GM12891 (cell line): ENCODE measurements at places on chromosomes 6 and 20.

DNA sequence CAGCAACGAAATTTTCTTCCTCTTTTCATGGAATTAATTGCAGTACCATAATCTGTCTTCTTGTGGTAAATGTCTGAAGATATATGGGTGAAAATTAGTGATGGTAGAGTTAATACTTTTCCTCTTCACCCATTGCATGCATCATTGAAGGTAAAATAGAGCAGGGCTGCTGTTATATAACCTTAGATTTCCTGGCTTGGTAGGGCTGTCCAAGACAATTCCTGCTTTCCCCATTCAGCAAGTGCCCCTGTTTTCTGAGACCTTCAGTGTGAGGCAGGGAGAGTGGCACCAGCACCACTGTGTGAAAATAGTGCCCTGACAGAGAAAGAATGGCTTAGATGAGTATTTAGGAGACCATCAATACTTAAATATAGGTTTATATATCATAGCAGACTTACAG, 202.0 kb downstream of the ZFAND3 start:
- no peak for DNase-seq

DNA sequence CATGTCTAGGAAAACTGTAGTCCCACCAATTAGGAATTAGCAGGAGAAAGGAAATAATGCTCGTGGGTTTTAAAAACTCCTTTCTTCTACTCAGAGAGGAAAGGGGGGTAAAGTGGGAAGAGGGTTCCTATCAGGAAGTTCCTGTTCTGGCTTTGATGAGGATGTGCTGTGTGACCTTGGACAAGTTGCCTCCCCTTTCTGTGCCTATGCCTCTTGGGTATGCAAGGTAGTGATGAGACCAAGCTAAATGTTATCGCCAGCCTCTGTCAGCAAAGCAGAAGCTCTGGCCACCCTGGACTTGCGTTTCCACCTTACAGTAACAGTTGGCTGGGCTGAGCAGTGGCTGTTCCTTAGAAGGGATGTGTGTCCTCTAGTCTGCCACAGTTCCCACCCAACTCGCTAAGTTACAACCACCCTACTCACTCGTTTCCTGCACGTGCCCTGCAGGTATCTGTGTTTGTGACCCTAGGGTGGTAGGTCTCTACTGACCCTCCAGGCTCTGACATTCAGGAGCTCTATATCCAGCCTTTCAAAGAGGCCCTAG, 110.0 kb downstream of the PREX1 start:
- DNase-seq, result no peak

DNA sequence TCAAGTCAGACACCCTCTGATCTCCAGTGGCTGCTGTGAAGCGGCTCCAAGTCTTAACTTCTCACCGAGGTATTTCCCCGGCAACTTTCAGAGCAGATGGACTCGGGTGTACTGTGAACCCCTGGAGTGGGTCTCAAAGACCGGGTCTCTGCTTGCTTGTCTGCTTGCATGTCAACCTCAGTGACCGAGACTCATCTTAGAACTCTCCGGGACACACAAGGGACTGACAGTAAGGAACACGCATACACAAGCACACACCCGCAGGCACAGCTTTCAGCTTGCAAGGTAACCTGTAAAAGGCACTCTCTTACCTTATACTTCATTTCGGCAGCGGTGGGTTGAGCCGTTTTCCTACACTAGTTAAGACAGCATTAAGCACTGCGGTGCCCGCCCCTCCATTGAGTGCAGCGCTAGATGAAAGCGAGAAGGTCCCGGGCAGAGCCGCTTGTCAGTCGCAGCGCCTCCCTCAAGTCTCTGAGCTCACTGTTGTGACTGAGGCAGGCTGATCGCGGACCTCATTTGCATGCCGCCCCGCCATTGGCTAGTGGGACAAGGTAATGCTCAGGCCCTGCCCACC, at the start of gene NEDD9:
Gene NEDD9 (minus strand): TSS at position 476 of the 577 bp plus-strand sequence. CDS start 153 bp downstream, at position 323.
- DNase-seq, result peak; percentile 82

GRCh38 chr20:4814696-4815252, 93.1 kb downstream of the PRND start:
- DNase-seq, result peak; percentile 47

DNA sequence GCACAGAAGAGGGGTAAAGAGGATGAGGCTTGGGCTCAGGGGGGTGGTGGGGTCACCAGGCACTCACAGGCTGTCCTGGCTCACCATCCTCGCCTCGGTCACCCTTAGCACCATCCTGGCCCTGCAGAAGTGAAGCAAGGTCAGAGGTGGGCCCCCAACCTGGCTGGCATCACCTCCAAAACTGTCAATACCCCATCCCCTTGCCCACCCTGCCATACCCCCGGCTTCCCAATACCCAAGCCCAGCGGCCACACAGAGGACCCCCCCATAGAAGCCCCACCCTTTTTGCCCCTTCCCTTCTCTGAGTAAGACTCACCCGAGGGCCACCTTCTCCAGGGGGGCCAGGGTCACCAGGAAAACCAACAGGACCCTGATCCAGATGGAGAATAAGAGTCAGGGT, 23.6 kb downstream of the COL11A2 start:
- DNase-seq, result no peak

DNA sequence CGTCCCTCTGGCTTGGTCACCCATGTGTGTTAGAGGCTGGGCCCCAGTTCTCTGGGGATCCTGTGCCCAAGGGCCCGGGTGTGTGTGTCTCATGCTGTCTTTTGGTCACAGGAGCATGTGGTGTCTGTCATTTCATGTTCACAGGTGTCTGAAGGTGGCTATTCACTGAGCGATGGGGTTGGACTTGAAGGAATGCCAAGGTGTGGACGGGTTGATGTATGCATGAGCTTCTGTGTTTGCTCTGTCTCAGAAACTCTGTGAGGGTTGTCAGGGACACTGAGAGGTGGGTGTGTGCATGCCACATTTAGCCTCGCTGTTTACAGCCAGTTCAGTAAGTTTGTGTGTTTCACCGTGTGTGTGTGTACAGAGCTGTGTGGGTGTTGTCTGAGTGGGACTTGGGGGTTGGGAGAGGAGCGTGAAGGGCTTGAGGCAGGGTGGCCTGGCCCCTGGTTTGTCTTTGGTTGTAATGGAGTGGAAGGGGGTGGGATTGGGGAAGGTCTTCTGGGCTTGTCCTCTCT, 1.2 kb downstream of the DDR1 start:
- no peak for DNase-seq

DNA sequence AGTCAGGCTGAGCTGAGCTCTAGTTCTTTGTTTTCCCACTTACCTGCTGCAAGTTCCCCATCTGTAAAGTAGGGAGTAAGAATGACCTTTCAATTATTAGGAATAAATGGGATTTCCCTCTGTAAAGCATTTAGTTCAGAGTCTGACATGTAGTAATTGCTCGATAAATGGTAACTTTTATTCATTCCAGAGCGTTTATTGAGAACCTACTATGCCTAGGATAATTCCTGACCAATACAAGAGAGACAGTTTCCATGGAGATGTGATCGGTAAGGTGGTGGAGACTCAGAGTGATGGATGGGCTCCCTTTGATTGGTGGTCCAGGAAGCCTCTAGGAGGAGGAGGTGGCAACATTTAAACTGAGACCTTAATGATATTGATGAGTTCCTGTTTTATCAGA, 5.6 kb downstream of the PLEKHG1 start:
- no peak for DNase-seq

DNA sequence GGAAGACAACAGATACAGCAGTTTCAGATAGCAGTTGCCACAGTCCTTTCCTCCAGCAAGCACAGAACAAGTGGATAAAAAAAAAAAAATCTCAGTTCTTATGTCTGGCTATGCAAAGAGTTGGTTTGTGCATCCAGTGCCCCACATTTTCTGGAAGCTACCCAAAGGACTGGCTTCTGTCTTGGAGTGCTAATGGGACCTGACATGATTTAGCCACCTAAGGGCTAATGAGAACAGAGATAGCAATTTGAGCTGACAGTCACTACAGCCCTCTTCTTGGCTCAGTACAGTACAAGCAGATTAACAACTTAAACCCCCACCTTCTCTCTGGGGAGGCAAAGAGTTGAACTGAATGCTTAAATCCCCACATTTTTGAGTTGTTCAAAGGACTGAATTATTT, 976.8 kb downstream of the TBC1D32 start:
- no peak for DNase-seq

- no peak for DNase-seq
These were observed 12.6 kb upstream of the GNMT start for GRCh38 chr6:42947950-42948349.

- no peak for DNase-seq
These were observed 47.2 kb downstream of the GABRR2 start for GRCh38 chr6:89267918-89268317.

DNA sequence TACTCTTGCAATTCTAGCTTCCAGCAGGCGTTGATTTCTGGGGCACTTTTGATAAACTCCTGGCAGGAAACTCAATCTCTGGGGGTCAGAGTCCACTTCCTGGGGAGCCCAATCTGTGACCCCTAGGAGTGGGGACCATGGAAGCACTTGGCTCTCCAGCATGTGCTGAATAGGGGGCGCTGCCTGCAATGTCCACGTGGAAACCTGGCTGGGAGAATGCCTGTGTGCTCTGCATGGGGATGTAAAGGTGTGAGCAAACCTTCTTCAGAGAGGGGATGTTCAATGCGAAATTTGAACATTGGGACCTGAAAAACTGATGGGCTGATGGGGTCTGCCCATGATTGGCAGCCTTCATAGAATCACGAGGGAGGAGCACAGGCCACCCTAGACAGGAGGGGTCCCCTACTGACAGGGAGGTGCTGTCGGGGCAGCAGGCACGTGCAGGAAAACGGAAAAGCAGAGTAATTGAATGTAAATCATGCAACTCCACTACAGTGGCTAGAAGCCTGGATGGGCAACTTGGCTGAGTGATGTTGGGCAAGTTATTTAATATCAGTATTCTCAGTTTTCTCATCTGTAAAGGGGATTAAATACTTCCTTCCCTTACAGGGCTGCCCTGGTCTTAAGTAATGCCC, 47.8 kb downstream of the CEP43 start:
- DNase-seq, result no peak

- no peak for DNase-seq
These were observed 61.2 kb downstream of the GFOD1 start for GRCh38 chr6:13425943-13426931.

GRCh38 chr6:123638865-123639264, 2.1 kb upstream of the TRDN start:
- DNase-seq, result no peak

DNA sequence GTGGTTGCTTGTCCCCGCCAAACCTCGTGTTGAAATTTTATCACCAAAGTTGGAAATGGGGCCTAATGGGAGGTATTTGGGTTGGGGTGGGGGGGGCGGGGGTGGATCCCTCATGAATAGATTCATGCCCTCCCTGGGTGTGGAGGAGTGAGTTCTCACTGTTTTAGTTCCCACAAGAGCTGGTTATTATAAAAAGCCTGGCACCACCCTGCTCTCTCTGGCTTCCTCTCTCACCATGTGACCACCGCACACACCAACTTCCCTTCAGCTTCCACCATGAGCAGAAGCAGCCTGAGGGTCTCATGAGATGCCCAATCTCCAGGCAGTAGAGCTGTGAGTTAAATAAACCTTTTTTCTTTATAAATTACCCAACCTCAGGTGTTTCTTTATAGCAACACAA, 111.3 kb downstream of the PRDM1 start:
- DNase-seq, result no peak
